ENCODE measurements at places on chromosomes 1 and 21.

GRCh38 chr1:202632241-202632640 lies 78.0 kb downstream of the SYT2 start:
- DNase-seq = no peak

DNA sequence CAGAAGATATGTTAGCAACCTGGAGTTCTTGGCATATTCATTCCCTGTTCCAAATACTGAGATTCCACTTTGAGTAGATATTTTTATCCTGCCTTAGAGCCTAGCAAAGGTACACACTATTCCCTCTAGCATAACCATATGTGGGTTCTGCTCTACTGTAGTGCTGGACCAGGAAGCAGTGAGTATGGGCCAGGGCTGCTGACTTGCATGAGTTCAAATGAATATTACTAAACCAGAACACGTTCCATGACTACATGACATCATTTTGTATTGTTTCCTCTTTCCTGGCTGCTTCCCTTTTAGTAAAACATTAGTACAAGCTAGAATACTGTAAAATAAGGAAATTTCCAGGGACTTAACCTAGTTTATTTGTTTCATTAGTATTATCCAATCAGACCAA lies 41.1 kb downstream of the TNFSF18 start:
- DNase-seq = no peak

DNA sequence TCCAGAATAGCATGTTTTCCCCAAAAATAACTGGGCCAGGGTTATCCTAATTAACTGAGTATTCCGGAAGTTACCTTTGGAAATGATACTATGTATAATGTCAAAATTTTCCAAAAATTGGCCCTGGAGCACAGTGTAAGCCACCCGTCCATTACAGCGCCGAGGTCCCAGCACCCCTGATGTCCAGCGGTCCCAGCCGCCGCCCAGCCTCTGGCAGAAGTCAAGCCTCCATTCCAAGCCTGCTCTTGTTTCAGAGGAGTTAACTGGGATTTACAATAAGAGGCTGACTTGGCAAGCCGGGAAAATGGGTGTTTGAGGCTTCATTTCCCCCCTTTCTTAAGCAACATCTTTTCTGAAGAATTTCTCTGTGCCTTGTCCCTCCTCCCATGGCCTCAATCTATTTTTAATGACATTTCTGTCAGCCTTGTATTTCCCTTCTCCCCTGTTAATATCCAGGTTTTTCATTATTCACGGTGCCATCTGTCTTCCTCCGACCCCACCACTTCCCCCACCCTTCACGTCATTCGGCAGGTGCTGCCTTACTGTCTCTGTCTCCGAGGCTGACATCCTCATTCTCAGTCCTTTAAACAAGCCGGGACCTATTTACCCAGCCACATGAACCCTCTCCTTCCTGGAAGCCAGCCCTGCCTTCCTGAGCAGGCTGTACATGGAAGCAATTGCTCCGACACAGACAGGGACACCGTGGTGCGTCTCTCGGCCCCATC lies 490.9 kb downstream of the NPHP4 start:
- no peak for DNase-seq

GRCh38 chr21:33027401-33028286 lies 1.9 kb downstream of the OLIG2 start:
- DNase-seq = no peak

- DNase-seq = no peak
Measured at GRCh38 chr1:12616709-12617373, 1.2 kb downstream of the DHRS3 start.

DNA sequence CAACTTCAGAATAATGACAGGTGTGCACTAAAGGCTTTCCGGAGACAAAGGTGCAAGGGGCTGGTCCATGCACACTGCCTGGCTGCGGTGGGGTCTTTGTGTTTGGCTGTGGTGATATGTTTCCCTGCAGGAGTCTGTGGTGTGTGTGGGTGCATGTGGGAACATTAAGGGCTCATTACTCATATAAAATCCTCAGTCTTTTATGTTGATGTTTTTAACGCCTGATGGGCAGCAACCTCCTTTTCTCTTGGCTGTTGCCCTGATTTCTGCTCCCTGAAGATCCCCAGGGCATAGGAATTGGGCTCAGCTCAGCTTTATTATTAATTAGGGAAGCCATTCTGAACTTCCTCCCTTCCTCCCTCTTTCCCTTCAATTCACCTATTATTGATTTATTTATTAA lies 67.6 kb upstream of the SPAG17 start:
- DNase-seq = no peak

GRCh38 chr21:40129809-40130208 lies 262.6 kb downstream of the PCP4 start:
- DNase-seq = no peak

DNA sequence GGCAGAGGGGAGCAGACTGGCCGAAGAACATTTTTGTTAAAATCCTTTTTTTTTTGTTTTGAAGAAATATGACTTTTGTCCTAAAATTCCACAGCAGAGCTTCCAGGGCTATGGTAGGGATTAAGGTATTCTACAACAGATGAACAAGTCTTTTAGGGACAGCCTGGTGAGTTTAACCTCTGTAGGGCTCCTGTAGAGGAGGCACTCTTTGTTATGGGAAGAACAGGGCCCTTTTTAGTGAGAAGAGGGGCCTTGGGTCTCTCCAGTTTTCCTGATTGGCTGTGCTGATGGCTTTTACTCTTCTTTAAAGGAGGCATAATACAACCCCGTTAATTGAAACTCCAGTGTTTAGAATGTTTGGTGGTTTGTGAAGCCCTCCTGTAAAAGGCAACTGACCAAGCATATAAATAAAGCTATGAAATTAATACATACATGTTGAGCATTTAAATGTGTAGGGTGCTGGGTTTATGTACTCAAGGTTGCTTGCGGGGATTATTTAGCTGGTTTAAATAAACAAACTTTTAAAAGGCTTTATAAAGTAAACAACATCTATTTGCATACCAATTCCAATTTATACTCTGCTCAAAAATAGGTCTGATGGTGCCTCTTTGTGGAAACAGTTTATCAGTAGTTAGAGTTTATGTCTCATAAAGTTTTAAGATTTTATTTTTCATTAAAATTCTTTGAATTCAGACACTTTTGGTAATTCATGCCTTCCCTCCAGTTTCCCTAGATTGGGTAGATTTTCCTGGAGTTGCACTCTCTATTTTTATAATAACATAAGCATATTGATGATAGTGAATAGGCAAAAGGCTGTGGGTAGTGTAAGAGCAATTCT lies 46.5 kb downstream of the PBX1 start:
- no peak for DNase-seq

DNA sequence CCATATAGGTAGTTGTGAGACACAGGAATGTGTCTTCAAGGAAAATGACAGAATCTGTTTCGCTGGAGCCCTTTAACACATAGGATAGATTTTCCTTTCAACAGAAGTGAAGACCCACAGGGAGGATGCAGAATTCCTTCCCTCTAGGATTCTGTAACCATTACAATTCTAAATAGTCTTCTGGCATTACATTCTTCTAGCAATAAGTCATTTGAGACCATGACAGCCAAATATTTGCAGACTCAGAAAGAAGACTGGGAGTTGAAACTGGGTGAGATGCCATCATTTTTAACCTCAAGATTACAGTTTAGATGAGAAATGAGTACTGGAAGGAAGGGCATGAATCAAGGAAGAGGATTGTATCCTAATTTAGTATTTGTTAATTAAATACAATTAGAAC lies 61.6 kb downstream of the ZBTB18 start:
- DNase-seq = no peak

- DNase-seq = no peak
Measured at GRCh38 chr1:172498857-172499256, 34.1 kb upstream of the SUCO start.

GRCh38 chr1:92972409-92973129 lies 11.3 kb upstream of the DIPK1A start:
- DNase-seq = no peak

GRCh38 chr1:229136822-229137221 lies 134.1 kb upstream of the RAB4A start:
- DNase-seq = no peak

DNA sequence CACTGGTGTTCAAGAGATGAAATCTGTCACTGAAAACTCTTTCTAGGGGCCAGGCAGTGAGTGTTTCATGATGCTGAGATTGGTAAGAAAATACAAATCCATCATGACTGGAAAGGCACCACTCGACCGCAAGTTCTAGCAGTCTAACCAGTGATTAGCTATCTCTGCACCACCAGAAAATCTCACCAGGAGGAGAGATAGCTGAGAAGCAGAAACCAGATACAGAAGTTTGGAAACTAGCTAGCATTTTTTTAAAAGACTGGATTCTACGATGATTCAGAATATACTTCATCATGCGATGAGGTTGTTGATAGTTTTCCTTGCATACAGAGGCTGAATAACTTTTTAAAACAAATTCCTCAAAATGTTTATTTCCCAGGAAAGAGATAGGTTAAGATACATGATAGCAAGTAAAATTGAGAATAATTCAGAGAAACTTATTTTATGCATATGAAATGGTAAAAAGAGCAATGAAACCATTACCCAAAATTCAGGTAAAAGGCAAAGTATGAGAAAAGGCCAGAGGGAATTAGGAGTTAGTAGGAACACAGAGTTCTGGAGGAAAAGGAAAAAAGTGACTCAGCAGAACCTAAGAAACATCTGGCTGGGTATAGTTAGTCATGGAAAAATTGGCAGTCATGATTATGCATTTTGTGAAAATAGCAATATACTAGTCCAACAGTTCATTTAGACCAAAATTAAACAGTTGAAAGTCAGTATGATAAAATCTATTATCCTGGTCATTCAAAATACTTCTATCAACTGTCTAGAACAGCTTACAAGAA lies 3.3 kb upstream of the F3 start:
- no peak for DNase-seq

DNA sequence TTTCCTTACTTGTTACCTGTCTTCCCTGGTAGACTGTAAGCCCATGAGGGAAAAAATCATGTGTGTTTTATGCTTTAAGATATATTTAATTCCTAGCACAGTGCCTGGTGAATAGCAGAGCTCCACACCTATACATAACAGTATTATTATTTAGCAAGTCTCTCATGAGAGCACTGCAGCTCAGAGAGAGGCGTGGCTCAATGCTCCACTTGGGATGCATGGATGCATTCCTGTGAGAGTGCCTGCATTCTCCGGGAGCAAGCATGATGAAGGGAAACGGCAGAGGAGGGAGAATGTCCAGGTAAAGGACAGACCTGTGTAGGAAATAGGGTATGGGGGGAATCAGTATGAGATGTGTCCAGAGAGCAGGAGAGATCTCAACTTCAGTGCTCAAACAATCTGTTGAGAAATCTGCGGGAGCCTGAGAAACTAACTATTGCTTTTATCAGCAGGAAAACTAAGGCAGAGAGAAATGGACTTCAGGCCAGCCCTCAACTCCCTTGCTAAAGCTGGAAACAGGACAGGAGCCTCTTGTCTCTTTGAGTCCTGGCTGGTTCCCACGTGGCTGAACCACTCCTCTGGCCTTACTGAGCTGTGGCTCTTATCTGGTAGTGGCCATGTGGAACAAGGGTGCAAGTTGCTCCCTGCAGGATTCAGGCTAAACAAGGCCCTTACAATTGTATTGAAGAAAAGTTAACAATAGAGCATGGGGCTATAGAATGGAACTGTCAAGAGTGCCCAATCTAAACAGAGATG lies 113.1 kb downstream of the KCNN3 start:
- no peak for DNase-seq

GRCh38 chr1:225762444-225762843 lies 15.2 kb upstream of the SRP9 start:
- DNase-seq = no peak

GRCh38 chr1:178161516-178161915 lies 67.6 kb downstream of the RASAL2 start:
- no peak for DNase-seq

DNA sequence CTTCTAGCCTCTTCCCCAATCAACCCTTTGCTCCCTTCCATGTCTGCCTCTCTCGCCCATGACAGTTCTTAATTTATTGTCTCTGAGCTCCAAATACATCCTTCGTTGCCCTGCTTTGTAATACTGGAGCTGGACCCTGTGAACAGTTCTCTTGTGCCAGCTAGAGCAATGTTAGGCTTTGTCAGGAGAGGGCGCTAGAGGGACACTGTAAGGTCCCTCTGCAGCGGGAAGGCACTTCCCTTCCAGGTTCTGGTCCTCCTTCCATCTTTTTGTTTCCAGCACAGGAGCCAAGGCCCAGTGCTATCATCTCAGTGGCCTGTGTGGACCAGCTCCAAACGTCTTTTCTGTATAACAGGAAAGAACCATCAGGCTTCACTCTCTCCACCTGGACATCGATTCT lies 95.9 kb downstream of the PTPRU start:
- no peak for DNase-seq

All from brain pericyte (primary cell).